CD4-positive, alpha-beta T cell (primary cell): ENCODE measurements at places on chromosomes 3 and 15. TPM values are rescaled to one million over a fixed set of nuclear protein-coding genes. Genes with fewer than 3 reads are reported as not detected.

Gene AADACL2
- not detected for total RNA-seq

Gene GOLGA8R
- total RNA-seq: 1.5 TPM

- no peak overlapping the region for H3K4me3 ChIP-seq
- H3K36me3 ChIP-seq: no peaks in the 10 kb centered on the region
- H3K27me3 ChIP-seq: no peaks in the 10 kb centered on the region
- no peak overlapping the region for H3K27ac ChIP-seq
- H3K4me1 ChIP-seq: no peaks in the 10 kb centered on the region
Measured at GRCh38 chr15:81485806-81486205, 111.8 kb upstream of the TMC3 start.

DNA sequence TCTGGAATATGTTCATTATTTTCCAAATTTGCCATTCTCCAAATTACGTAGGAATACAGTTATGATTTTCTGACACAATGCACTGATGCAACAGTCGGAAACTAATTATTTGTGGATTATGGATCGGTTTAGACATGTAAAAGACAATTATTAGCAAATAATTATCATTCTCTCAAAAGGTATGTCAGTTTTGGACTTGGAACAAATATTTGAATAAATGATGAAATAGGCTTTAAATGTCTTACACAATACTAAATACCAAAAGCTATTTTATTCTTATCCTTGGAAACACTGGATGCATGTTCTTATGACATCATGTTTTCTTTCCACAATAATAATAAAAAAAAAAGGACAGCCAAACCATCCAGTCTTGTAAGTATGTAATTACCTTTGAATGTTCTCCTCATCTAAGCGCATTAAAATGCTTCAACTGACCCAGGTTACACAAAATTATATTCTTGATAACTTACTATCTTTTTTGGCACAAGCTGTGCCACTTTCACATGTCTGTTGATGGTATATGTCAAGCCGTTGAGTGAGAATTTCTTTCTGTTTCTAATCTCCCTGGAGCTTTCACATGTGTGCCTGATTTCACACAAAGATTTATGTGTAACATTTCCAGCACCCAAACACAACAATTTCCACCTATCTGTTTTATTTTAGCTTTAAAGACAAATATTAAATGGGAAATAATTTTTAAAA, 238.5 kb upstream of the ZNF385D start:
- H3K4me1 ChIP-seq: no peaks in the 10 kb centered on the region
- no peaks in the 10 kb centered on the region for H3K36me3 ChIP-seq

DNA sequence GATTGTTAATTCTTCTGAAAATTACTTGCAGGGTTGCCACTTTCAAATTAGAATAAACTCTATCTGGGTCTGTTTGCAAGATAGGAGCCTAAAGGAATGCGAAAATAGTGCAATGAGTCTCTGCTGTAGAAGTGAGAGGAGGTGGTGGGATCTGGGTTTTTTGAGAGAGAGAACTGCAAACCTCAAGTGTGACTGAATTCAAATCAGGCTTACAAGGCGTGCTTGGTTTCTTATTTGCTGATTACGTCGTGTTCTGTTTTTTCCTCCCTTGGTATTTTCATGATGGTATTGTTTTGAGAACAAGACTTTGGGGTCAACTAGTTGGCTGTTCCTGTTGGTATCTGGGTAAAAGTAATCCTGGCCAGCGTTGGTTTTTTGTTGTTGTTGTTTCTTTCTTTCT, 490.9 kb upstream of the CFAP20DC start:
- H3K27ac ChIP-seq: no peak overlapping the region
- H3K36me3 ChIP-seq: no peaks in the 10 kb centered on the region
- H3K4me1 ChIP-seq: peaks cover 9% of the 10 kb centered on the region
- H3K4me3 ChIP-seq: no peak overlapping the region
- no peak for DNase-seq

DNA sequence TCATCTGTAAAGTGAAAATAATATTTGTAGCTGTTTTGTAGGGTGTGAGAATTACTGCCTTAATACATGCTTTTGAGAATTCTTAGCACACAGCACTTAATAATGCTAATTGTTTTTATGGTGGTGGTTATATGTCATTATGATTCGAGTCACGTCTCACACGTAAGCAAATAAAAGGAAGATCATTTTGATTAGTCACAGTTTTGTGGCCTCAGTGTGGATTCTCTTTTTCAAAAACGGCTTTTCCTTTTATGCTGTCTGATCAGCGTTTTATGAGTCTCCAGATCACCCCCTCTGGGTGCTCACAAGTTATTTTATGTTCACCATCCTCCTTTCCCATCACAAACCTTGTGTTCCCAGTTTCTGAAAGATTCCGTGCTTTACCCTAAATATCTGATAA, 255.6 kb upstream of the CNTN4 start:
- no peaks in the 10 kb centered on the region for H3K4me1 ChIP-seq
- no peak overlapping the region for H3K27ac ChIP-seq
- no peaks in the 10 kb centered on the region for H3K36me3 ChIP-seq
- no peaks in the 10 kb centered on the region for H3K27me3 ChIP-seq
- DNase-seq: no peak

DNA sequence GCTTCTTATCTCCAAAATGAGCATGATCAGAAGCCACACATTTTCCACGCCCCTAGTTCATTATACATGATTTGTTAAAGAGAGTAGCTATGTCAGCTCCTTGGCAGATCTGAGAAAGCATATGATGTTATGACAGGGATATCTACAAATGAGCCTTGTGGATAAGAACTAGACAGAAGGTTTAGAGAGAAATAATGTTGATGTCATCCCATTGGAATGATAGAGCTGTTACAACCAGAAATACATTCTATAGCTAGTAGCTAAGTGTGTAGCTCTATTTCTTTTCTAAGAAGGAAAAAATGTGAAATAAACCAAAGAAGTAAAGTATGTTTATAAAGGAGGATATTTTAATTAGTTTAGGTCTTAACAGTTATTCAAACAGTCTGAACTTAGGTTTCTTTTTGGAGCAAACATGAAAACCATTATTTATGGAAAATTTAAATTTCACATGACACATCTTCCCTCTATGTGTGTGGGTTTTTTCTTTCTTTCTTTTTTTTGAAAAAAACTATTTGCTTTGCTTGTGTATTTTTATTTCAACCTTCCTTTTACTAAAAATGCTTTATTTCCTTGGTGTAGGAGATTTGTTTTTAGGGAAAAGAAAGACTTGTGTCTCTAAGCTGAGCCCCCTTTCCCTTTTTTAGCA, 167.7 kb downstream of the GHSR start:
- no peak for DNase-seq
- H3K4me3 ChIP-seq: no peak overlapping the region
- no peaks in the 10 kb centered on the region for H3K4me1 ChIP-seq
- no peaks in the 10 kb centered on the region for H3K27me3 ChIP-seq

- H3K36me3 ChIP-seq: no peaks in the 10 kb centered on the region
- H3K4me3 ChIP-seq: no peak overlapping the region
- H3K27me3 ChIP-seq: no peaks in the 10 kb centered on the region
Measured at GRCh38 chr3:72903004-72903403, 15.2 kb downstream of the GXYLT2 start.
